Stimulated activated CD8-positive, alpha-beta memory T cell treated with anti-CD3 and anti-CD28 coated beads, Interleukin-4, amount 100 ng/mL, for 1 hour (primary cell): ENCODE measurements at places on chromosomes 5 and 9.

- DNase-seq = no peak
Observed at GRCh38 chr9:72203205-72203803, 54.1 kb downstream of the GDA start.

DNA sequence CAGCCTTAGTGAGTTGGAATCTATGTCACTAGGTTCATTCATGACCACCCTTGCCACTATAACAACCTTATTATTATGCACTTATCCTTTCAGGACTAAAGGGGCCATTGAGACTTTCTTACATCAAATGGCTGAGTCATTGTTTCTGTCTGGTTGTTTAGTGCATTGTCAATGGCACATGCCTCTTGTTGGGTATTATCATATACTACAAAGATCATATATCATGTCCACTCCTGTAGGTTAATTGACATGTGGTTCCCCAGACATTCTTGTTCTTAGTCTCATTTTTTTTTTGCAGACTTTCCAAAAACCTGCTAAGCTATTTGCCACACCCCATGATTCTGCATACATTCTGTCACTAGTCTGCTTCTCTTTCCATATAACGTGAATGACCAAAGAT, 66.7 kb upstream of the PRDM9 start:
- no peak for DNase-seq

- DNase-seq = no peak
Observed at GRCh38 chr9:134875371-134875770, 5.2 kb upstream of the FCN2 start.

DNA sequence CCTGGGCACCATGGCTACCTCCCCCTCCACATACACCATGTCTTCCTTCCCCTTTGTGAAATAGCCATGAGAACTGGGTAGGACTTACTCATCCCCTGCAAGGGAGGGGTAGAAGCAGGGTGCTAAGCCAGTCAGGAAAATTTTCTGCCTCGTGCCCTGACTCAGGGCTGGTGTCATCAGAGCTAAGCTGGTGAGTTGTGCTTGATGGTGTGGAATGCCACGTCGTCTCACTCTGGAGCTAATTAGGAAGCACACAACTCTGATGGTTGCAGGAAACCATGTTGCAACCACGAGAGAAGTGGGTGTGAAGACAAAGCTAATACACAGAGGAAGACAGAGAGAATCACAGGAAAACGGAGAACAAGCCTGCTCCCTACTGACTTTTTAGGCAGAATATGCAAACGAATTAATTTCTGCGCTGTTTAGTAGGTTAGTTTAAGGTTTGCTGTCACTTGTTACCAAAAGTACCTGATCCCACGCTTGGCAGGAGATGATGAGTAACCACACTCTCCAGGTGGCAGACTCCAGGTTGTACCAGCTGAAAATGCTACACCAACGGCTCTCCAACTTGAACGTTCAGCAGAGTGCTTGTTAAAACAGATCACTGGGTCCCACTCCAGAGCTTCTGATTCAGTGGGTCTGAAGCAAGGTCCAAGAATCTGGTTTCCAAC, 54.5 kb downstream of the STK10 start:
- DNase-seq = no peak

GRCh38 chr9:33458444-33458843, 11.1 kb upstream of the AQP3 start:
- DNase-seq = no peak

GRCh38 chr5:175321927-175322532, 122.0 kb downstream of the DRD1 start:
- no peak for DNase-seq

- DNase-seq = no peak
Observed at GRCh38 chr5:8316608-8317280, 447.8 kb downstream of the MTRR start.

DNA sequence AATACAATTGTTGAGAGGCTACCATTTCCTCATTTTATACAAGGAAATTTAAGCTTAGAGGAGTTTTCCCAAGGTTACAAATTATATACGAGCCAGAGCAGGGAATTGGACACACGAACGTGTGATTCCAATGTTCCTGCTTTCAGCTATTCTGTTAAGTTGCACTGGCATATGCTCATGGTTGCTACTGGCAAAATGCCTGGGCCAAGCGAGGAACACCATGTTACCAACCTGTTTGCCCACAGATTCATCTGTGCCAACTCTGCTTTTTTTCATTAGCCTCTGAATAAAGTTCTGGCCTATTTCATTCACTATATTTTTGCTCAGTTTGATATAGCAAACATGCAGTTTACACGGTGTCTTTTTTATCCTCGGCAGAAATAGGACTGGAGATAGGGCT, 5.1 kb upstream of the C5orf46 start:
- no peak for DNase-seq

DNA sequence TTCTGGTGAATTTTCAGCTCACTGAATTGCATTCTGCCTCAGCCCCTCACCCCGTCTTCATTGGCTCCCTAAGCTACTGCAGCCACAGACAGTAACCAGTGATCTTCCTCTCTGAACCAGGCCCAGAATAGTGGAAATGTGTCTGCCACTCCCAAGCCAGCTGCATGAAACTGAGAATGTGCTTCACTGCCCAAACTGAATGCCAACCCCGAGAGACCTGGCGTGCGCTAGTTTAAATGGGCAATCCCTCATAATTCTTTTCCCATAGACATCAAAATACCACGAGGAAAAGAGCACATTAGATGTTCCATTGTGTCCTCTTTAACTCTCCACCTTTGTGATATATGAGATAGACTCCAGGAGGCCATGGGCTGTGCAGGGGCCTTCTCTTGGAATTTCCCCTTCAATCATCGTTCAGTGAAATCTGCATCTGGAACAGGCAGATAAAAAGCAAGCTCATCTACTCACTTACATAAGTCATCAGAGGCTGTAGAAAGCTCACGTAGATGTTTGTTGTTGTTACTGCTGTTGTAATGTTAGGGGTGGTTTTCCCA, 320.2 kb downstream of the NFIB start:
- no peak for DNase-seq

DNA sequence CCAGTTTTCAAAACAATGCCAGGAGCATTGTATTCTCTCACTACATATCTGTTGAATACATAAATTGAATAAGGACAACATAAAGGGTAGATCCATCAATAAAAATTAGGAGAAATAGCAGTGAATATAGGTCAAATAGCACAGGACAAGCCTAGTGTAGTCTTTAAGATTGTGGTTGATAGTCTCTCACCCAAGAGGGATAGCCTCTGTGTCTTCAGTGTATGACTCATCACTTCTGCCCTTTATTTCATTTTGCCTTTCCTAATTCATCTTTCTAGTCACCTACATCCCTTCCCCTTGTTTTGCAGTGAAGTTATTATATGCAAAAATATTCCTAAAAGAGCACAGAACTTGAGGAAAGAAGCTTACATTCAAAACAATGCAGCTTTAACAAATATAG, 335.0 kb upstream of the TUSC1 start:
- DNase-seq = no peak

- no peak for DNase-seq
Observed at GRCh38 chr5:141942185-141942857, 15.7 kb downstream of the PCDH12 start.

DNA sequence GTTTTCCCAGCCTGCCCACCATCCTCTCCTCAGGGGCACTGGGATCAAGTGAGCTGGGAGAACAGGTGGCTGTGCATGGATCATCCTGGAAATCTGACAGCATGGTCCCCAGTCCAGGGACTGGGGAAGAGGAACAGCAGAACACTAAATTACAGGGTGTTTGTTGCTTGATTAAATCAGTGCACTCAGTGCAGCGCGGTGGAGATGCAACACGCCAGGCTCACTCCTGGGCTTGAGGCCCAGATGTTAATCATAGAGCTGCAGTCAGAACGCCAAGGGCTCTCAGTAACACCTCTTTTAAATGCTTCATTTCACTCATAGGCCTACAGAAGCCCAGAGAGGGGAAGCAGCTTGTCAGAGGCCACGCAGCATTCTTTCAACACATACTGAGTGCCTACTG, 14.2 kb upstream of the LARP1 start:
- DNase-seq = no peak

DNA sequence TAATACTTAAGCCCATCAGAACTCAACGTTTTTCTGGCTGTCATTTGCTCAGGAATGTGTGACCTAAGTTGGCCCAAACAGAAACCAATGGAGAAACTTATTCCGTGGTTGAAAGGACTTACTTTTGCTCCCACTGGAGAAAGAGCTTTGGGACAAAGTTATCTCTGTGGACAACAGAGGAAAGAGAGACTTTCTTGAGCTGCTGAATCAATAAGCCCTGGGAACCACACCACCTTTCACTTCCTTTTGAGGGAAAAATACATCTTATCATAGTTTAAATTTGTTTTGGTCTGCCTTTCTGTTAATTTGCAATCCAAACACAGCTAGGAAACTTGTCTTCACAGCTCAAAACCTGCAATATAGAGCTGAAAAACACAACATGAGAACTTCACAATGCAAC, 62.8 kb upstream of the VCAN start:
- DNase-seq = no peak

DNA sequence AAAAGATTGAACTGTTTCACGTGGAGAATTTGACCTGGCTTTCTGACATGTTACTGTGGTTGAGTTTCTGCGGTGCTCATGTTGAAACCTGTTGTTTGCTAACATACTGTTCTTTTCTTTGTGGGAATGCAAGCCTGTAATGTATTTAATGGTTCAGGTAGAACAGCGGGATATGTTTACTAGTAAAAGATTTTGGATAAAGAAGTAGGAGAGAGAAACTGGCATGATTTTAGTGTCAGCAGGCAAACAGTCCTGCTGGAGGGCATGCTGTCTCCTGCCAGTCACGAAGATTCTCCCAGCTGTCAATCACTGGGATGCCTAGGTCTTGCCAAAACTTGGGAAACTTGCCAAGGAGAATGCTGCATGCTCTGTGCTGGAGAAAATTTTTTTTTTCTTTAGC, 263.5 kb downstream of the TAF11L14 start:
- no peak for DNase-seq

DNA sequence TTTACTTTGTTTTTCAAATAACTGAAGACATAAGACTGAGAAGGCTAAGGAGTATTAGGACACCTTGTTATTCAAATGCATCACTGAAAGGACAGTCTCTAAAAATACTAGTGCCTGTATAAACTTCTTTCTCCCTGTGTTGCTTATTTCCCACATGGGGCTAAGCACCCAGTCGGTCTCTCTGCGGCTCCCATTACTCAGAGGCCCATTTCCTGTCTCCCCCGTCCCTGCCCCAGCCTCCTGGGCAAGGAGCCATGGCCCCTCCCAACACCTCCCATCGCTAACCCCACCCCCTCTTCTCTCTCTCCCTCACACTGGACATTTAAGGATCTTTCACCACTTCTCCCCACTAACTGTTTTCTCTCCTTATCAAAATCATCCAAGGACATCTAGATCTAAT, 81.9 kb downstream of the EBF1 start:
- no peak for DNase-seq

GRCh38 chr9:7287986-7288385, 511.6 kb downstream of the DMAC1 start:
- DNase-seq = no peak

DNA sequence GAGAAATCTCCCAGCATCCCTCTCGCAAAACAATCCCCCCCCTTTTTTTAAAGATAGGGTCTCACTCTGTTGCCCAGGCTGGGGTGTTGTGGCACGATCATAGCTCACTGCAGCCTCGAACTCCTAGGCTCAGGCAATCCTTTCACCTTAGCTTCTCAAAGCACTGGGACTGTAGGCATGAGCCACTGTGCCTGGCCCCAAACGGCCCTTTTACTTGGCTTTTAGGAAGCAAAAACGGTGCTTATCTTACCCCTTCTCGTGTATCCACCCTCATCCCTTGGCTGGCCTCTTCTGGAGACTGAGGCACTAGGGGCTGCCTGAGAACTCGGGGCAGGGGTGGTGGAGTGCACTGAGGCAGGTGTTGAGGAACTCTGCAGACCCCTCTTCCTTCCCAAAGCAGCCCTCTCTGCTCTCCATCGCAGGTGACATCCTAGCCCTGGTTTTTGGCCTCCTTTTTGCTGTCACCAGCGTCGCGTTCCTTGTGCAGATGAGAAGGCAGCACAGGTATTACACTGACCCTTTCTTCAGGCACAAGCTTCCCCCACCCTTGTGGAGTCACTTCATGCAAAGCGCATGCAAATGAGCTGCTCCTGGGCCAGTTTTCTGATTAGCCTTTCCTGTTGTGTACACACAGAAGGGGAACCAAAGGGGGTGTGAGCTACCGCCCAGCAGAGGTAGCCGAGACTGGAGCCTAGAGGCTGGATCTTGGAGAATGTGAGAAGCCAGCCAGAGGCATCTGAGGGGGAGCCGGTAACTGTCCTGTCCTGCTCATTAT, 6.8 kb downstream of the CA9 start:
- no peak for DNase-seq

GRCh38 chr5:691817-692528, 1.2 kb downstream of the TPPP start:
- no peak for DNase-seq

GRCh38 chr9:660227-660626, 181.3 kb upstream of the DMRT1 start:
- no peak for DNase-seq

DNA sequence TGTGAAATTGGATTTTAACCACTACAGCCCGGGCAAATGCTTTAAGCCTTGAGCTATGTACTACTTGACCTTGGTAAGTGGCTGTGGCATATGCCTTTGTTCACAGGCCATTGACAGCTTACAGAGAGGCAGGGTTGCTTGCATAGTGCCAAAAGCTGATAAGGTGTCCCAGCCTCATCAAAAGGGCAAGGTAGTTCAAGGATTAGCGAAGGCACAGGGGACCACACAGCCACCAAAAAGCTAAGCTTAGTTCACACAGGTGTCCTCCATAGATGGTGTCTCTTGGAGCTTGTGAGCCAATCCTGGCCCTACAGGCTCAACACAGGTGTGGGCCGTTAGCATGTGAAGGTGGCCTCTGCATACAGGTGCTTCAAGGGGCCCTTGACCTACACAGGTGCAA, 86.8 kb downstream of the ZNF622 start:
- no peak for DNase-seq

DNA sequence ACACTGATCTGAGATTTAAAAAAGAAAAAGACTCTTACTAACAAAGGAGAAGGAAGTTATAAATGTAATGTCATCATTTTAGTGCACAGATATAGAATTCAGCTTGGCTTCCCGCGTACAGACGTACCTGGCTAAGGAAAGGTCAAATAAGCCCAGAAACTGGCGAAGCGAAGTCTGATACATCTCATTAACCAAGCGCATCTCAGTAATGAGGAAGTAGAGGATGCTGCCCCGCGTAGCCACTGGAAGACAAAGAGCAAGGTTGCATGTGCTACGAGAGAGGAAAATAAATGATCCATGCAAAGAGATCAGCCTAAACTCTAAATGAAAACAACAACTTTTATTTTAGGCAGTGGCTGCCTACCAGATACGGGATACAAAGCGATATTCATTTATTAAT, 208.8 kb downstream of the DNAH5 start:
- no peak for DNase-seq

DNA sequence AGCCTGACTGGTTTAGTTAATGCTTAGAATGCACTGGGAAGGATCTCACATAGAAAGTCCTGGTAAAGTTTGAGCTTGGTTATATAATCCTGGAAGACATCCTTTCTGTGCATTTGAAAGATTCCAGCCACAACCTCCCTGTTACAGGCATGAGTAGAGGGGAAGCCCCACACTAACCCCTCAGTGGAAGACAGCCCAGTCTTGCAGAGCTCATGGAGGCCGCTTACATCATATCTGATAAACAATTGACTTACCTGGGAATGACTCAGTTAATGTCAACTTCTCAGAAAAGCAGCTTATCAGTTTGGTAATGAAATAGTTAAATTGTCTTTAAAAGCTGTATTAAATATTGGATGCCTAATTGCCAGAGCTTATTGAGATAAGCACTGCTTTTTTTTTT, 28.1 kb upstream of the PDE8B start:
- no peak for DNase-seq

- DNase-seq = no peak
Observed at GRCh38 chr5:147403651-147404640, 105.9 kb downstream of the DPYSL3 start.
